ENCODE measurements at places on chromosomes 16 and 17.
A peak's percentile ranks its signal among the peaks of the same experiment; 100 is the strongest.

DNA sequence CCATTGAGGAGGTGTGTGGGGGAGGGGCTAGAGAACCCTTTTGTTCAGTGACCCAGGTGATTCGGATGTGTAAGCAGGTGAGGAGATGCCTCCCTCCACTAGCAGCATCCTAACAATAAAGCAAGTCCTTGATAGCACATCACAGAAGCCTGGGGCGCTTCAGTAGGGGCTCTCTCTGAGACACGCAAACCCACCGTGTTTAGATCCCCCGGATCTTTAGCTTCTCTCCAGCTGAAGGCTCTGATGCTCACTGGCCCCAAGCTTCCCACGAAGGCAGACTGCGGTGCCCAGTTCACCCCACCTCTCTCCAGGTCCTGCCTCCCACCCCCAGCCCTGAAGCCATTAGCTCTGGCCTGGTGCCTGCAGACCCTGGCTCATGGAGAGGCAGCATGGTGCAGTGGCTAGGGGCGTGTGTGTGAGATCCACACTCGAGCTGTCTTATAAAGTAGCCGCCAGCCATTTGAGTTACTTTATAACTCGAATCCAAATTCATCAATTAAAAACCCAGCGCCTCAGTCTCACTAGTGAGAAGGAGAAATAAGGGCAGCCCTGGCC, 204.7 kb upstream of the TNRC6C start:
- no peak for DNase-seq

GRCh38 chr16:87384162-87384874, 742 bp upstream of the FBXO31 start:
- DNase-seq, result peak; percentile 59

GRCh38 chr17:20008242-20009051, 712 bp upstream of the SPECC1 start:
- DNase-seq, result no peak

GRCh38 chr16:85978291-85978775, 79.4 kb downstream of the IRF8 start:
- no peak for DNase-seq

DNA sequence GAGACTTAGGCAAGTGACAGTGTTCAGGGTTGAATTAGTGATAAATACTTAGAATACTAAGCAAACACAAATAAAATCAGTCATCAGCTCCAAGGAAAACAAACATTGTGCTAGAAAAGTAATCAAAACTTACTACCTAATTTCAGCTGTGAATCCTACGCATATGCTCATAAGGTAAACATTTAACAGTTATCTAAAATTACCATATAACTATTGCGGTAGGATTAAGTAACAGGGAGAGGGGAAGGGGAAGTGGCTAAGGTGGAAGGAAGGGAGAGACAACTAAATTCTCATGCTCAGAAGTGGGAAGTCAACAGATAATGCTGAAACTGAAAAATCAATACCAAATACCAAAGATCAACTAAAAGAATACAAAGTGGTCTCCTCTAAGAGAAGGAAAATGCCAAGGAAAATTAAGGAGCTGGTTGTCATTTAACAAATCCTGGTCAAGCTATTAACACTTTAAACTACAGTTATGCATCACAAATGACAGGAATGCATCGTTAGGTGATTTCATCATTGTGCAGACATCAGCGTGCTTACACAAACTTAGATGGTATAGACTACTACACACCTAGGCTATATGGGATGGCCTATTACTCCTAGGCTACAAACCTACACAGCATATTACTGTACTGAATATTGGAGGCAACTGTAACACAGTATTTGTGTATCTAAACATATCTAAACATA, 20.0 kb downstream of the USP32 start:
- DNase-seq, result no peak

DNA sequence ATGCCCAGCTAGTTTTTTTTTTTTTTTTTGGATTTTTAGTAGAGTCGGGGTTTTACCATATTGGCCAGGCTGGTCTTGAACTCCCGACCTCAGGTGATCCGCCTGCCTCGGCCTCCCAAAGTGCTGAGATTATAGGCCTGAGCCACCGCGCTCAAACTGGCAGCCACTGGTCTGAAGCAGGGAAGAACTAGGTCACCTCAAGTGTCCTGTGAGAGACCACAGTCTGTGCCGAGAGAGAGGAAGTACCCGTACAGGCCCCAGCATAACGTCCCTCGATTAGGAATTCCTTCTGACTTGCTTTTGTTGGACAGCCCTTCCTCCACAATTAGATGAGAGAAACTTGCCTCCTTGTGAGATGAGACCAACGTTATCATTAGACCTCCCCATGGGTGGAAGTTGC, 13.7 kb upstream of the CD300E start:
- DNase-seq, result no peak

DNA sequence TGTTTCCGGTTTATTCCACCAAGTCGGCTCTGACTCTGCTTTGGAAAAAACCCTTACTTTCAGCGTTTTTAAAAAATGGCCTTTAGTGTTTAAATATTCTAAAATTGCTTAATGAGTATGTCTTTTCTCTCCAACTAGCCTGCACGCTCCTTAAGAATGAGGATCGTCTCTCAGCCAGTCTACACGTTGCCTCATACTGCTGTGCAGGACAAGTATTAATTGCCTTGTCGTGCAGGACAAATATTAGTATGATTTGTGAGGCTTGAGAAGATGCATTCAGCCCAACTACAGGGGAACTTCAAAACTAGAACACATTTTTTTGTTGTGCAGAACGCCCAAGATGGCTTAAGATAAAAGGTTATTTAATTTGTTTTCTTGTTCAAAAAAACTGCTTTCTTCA, 61.2 kb downstream of the MARCHF10 start:
- no peak for DNase-seq

GRCh38 chr17:32914181-32914580, 13.8 kb upstream of the TMEM98 start:
- no peak for DNase-seq

DNA sequence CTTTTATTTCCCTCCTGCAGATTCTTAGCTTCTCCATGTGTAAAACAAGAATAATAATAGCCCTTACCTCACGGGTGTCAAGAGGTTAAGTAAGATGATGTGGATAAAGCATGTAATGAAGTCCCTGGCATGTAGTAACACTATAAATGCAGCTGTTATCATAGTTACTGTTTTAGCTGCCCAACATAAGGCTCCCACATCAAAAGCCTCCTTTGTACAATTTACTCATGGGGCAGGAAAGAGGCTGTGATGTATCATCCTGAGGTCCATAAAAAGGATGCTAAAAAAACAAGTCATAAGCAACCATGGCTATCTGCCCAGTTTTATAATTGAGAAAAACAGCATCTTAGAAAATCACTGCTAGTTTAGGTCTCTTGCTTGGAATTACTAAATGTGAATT, 339.7 kb downstream of the CA10 start:
- no peak for DNase-seq

GRCh38 chr16:47492428-47493377, 31.6 kb downstream of the PHKB start:
- DNase-seq, result no peak

DNA sequence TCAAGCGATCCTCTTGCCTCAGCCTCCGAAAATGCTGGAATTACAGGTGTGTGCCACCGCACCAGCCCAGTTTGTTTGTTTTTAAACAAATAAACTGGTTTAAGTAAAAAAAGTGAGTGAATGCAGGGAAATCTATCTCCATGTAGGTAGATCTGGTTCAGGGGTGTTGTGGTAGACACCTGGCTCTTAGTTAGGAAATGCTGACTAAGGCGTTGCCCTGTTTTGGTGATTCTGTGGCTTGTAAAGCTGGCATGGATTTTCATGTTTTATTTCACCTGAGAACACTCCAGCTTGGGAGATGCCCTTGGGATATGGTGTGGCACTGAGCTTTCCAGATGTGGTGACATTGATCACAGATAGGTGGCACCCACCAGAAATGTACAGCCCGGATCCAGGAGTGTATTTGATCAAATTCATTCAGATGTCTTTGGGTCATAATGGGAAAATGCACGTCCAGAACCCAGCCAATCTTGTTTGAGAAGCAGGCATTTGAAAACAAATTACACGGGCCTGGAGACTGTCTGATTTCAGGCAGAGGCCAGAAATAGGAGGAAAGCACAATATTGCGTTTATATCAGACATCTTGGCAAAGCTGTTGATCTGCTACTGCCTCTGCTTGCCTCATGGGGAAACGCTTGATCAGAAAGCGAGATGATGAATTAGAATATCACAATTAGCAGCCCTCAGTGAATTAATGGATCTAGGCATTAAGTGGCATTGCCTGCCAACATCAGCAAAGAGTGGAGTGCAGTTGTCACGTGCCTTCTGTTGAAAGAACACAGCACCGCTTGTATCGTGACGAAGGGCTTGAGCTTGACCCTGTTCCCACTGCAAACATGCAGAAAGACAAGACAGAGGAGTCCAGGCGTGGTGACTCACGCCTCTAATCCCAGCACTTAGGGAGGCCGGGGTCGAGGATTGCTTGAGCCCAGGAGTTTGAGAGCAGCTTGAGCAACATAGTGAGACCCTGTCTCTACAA, 7.3 kb upstream of the IL34 start:
- DNase-seq, result no peak

- DNase-seq, result no peak
Observed at GRCh38 chr17:82687375-82687861, 11.1 kb downstream of the RAB40B start.

- DNase-seq, result no peak
Observed at GRCh38 chr16:5516115-5516514, 418.5 kb upstream of the EEF2KMT start.

DNA sequence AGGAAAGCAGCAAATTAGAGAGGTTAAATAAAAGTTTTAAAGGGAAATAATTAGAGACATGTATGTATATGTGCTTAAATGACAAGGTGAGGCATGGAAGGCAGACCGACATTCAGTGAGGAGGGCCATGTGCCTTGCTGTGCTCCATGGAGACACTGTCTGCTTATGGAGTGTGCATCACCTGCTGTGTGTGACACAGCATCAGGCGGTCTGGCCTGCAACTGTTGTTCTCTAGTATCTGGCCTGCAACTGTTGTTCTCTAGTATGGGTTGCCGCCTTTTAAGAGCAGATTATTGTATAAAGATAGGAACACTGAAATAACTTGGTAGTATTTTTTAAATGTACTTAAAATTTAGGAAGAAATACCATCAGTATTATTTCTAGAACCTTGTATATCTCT, 225.1 kb downstream of the LGALS9B start:
- no peak for DNase-seq

GRCh38 chr17:876272-876671, 94.1 kb downstream of the MRM3 start:
- no peak for DNase-seq

DNA sequence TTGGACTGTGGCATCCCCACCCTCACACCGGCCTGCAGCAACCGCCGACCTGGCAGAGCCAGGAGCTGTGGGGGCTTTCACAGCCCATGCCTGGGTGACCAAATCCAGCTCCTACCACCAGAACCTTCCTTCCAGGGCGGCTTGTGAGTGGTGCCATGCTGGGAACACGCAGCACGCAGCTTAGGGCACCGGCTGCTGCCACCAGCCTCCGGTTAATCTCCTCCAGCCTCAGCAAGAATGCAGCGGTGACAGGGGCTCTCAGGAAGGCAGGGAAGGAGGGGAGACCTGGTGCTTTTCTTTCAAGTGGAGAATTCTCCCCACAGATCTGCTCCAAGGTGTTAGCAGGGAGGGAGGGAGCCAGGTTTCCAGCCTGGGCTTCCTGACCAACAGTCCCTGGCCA, 32.3 kb upstream of the ANKRD40CL start:
- DNase-seq, result no peak

GRCh38 chr16:21645261-21645721, 7.1 kb downstream of the IGSF6 start:
- no peak for DNase-seq

DNA sequence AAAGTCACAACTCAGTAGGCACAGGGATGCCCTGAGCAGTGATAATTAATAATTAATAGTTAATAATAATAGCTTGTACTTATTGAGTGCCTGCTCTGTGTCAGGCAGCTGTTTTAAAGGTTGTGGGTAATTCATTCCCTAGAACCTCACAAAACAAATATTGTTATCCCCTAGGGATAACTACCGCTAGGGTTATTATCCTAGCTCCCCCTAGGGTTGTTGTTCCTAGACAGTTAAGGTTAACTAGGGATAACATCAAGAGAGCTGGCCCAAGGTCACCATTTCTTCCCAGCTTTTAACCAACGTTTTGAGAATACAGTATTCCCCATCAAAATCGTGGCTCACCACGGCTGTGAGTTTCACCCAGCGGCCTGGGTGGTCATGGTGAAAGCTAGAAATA, 180.1 kb downstream of the PRKCB start:
- no peak for DNase-seq

DNA sequence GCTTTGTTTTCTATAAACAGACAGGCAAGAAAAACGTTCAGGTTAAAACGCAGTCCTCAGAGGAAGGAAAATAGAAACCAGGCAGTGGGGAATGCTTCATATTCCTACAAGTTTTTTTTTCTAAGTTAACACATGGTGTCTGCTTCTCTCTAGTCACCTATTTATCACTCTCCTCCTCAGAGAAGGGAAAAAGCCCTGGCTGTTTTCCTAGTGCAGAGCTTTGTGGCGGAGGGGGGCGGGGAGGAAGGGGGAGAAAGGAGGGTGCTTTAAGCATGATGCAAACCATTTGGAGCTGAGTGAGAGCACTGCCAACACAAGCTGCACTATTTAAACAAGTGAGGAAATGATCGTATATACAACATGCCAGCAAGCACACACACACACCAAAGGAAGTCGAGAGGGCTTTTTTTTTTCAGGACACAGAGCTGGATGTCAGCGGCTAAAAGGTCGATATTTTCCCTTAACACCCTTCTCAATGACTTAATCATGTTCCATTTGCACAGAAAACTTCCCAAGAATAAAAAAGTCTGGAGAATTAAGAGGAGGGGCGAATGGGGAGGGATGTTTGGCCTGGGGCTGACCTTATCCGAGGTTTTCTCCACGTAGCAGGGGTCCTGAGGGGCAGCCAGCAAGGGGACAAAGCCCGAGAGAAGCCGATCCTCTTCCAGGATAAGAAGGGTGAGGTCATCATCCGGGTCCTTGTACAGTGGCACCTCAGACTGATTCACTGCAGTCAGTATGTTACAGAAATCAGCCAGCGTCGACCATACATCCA, 117.4 kb downstream of the HIC1 start:
- no peak for DNase-seq

GRCh38 chr17:14762736-14763479, 462.0 kb downstream of the HS3ST3B1 start:
- DNase-seq, result no peak

GRCh38 chr16:56842133-56842532, 22.9 kb upstream of the SLC12A3 start:
- no peak for DNase-seq

DNA sequence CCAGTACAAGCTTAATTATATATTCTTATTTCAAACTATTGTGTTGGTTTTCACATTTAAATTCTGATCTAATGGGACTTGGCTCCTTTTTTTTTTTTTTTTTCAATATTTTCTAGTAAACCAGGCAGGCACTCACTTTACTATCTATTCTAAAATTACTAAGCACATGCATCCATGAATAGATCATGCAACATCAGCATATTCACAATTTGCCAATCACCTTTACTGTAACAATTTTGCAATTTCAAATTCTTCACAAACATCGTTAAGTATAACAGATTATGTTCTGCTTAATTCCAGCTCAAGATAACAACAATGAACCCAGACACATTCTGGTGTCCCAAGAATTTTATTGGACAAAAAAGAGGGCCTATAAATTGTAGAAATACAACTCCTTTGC, 217.4 kb downstream of the CDH8 start:
- no peak for DNase-seq
